ENCODE measurements at places on chromosomes 5 and 9.

GRCh38 chr9:36163049-36163785 lies 6.0 kb upstream of the CCIN start:
- no peak for DNase-seq

DNA sequence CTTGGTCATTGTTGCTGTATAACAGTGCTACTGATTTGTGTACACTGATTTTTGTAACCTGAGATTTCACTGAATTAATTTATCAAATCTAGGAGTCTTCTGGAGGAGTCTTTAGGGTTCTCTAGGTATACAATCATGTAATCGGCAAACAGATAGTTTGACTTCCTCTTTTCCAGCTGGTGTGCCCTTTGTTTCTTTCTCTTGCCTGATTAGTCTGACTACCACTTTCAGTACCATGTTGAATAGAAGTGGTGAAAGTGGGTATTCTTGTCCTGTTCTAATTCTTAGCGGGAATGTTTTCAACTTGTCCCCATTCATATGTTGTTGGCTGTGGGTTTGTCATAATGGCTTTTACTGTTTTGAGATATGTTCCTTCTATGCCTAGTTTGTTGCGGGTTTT lies 24.7 kb upstream of the RANBP6 start:
- DNase-seq: no peak

DNA sequence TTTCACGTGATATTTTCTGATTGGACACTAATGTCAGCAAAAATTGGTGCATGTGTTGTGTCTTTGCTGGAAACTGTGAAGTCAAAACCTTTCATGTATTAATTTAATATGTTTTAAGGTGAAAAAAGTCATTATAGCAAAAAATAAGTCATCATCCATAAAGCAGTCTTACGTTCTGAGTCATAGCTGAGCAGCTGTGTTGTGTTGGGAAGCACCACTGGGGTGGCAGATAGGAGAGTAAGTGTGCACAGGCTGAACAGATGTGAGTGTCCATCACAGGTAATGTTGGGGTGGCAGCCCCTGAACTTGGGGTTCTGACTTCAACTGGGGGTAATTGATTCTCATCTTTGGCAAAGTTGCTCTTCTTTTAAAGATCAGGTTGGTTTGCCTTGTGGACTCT lies 156.8 kb downstream of the NXNL2 start:
- no peak for DNase-seq

DNA sequence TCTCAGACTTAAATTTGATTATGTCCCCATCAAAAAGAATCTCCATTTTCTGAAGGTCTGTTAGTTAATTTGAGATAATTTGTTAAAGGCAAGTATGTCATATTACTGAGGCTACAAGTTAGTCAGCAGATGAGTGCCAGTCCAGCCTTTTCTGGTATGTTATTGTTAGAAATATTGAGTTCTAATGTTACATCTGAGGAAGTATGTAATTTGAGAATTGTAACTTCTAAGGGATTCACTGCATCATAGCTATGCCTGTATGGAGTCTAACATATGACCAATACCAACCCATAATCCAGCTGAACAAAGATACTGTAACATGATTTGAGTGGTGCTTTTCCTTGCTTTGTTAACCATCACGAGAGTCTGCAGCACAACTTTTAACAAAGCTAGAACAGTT lies 13.9 kb downstream of the SLC23A1 start:
- DNase-seq: no peak

GRCh38 chr5:64767959-64768357 lies 533 bp downstream of the SREK1IP1 start:
- no peak for DNase-seq

DNA sequence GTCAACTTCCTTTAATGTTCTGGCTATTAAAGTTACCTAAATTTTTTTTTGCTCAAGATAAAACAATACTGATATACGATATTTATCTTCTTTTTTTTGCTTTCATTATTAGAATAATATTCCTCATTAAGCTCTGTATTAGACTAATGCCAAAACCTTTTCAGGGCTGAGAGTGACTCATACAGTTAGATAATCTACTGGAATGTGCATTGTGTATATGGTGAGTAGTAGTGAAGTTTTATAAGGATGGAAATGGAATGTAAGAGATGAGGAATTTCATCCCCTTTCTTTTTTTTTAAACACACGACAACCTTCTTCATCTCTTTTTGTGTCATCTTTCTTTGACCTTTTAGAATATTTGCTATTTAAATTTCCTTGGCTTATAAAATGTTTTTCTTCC lies 268.6 kb downstream of the ISL1 start:
- no peak for DNase-seq

DNA sequence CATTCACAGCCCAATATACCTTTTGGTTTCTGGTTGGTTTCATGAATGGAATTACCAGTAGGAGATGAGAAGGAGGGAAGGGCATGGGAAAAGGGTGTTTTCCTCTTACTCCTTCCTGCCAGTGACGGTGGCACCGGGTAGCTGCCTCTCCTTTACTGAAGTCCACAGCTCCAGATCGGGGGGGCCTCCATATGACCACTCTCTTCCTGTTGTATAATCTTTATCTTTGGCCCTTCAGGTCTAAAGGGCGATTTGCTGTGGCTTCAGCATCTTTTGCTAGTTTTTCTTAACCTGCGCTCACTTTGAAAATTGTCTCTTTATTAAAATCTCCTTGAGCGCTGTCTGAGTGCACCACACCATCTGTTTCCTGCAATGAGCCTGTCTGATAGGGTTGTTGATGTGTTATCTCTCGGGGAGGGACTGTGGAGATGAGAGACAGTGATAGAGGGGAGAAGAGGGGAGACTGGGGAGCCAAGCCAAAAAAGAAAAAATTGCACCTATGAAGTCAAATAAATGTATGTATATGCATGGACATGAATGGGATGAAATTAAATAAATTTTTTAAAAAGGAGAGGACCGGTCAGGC lies 449.3 kb upstream of the KLF4 start:
- DNase-seq: no peak

Measured in stimulated activated CD4-positive, alpha-beta T cell treated with anti-CD3 and anti-CD28 coated beads, TNF-alpha, amount 100 ng/mL, for 1 hour (primary cell).